ENCODE measurements at places on chromosomes 16 and 17. TPM values are rescaled to one million over a fixed set of nuclear protein-coding genes. Genes with fewer than 3 reads are reported as not detected.

The GJD3 gene
- polyA plus RNA-seq, result 0.70 TPM

The NFAT5 gene
- 8.3 TPM for polyA plus RNA-seq

- DNase-seq, result no peak
Measured at GRCh38 chr17:51813140-51813783, 345.3 kb downstream of the CA10 start.

DNA sequence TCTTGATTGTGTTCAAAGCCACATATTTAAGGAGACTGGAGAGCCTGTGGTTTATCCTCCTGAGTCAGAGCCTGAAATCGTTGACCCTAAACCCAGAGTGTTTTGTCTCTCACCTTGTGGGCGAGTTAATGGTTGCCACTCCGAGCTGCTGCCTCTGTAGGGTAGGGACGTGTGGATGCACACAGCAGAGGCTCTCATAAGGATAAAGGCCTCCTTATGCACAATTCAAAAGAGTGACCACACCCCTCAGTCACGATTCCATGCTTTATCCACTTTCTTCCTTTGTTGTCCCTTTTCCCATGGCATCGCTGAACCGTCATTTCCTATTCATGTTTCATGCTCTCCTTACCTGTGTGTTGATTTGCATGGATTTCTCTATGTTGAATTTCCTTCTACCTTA lies 805.0 kb upstream of the RBFOX1 start:
- DNase-seq, result no peak

The RUNDC3A gene
- polyA plus RNA-seq, result 0.48 TPM

The GPATCH8 gene
- polyA plus RNA-seq, result 21.7 TPM

The ZC3H7A gene
- 39.1 TPM for polyA plus RNA-seq

DNA sequence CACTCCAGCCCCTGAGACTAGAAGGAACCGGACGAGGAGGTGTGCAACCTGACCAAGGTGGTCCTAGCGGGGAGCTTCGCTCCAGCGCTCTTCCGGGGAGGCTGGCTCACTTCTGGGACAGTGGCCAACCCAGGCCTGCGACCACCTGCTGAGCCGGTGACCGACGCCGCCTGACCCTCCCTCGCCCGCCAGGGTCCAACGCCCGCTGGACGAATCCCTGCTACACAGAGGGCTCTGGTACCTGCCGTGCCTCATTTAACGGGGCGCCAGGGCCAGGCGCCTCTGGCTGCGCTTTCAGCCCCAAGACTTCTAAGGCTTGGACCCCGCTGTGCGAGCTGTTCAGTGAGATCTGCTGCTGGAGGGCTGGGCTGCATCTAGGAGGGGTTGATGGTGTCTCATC lies 99.5 kb upstream of the KCNJ18 start:
- no peak for DNase-seq

GRCh38 chr17:8080799-8081219 lies 6.7 kb downstream of the ALOX12B start:
- no peak for DNase-seq
